Stimulated activated naive CD4-positive, alpha-beta T cell treated with Interleukin-2 at 50 U/mL for 16 hours (primary cell): ENCODE measurements at places on chromosomes 11 and 22.
A peak's percentile ranks its signal among the peaks of the same experiment; 100 is the strongest.

DNA sequence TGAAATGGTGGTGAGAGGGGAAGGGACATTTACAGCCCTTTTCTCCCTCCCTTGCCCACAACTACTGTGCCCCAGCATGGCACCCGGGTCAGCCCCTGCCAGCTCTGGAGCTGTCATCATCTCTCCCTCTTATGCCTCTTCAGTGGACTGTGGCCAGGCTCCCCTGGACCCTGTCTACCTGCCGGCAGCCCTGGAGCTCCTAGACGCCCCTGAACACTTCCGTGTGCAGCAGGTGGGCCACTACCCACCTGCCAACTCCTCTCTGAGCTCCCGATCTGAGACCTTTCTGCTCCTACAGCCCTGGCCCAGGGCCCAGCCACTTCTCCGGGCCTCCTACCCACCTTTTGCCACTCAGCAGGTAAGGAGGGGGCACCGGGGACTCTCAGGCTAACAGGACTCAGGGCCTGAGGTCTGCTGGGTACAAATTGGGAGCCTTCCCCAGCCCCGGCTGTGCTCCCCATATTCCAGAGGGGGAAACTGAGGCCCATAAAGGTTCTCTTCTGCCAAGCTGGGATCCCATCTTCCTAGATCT lies 2.9 kb downstream of the TMEM132A start:
- DNase-seq = no peak

DNA sequence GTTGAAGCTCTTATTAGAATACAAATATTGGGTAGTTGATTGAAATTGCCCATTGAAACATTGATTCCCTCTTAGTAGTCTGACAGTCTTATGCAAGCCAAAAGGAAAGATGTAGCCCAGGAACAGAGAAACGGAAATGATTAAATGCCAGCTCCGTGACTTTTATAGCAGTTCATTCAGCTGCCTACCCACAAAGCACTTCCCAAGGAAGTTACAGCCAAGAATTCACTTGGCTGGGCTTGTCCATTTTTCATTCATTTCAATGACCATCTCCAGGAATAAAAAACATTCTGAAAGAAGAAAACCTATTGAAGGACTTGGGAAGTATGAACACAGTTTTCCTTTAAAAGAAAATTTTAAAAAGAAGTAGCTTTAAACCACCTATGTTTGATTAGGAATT lies 62.0 kb downstream of the NCAM1 start:
- DNase-seq = no peak

DNA sequence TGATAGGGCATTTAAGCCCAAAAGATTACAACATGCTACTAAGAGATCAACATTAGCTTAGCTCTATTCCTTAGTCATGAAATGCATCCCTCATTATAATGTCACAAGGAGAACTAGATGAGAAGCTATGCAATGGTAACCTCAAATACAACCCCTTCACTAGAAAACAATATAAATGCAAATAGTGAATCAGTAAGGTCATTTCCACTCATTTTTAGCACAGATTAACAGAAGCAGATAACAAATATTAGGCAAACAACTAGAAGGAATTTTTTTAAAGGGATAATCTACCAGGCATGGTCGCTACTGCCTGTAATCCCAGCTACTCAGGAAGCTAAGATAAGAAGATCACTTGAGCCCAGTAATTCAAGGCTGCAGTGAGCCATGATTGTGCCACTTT lies 28.2 kb downstream of the SIK3 start:
- DNase-seq = no peak

GRCh38 chr11:30635401-30635989 lies 49.3 kb upstream of the MPPED2 start:
- DNase-seq = no peak

DNA sequence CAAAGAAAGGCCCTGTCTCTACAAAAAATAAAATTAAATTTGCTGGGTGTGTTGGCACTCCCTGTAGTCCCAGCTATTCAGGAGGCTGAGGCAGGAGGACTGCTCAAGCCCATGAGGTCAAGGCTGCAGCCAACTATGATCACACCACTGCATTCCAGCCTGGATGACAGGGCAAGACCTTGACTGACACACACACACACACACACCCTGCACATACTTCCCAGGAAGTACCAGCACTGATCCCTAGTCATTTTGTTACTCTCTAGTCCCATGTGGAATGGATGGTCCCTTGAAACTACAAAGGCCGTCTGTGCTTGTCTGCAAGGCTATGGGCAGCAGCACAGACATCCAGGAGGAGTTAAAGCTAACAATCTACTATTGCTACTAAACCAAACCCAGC lies 59.7 kb upstream of the CYP2D6 start:
- DNase-seq = no peak

DNA sequence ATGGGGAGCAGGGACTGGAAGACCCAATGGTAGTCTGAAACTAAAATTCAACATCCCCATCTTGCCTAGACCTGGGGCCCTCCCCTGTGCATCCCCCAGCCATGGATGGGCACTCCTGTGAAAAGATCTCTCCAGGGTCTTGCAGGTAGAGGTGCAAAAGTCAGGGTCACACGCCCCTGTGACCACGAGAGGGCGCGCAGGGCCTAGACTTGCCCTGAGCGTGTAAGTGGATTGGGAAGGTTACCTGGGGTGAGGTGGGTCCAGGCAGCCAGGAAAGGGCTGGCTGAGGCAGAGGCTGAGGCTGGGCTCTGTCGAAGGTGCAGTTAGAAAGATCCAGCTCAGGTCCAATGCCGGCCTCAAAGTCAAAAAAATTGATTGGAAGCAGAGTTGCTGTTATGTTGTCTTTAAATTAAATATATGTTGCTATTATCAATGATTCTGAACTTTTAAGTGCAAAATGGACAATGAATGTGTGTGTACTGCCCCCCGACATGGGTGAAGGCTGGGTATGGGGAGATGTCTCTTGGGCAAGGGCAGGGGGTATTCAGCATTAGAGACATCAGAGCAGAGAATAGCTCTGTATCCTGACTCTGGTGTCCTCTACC lies 4.8 kb upstream of the POU2F3 start:
- DNase-seq = peak; percentile 40
